Activated T-helper 2 cell treated with anti-CD3 and anti-CD28 coated beads, Interferon-gamma antibody, Interleukin-2, Interleukin-4, amounts not matched to agents 10 μg/mL and 5 μg/mL and 100 μg/mL, durations not matched to agents 14 hours and 24 hours and 36 hours (primary cell): ENCODE measurements at places on chromosomes 2 and 18.

DNA sequence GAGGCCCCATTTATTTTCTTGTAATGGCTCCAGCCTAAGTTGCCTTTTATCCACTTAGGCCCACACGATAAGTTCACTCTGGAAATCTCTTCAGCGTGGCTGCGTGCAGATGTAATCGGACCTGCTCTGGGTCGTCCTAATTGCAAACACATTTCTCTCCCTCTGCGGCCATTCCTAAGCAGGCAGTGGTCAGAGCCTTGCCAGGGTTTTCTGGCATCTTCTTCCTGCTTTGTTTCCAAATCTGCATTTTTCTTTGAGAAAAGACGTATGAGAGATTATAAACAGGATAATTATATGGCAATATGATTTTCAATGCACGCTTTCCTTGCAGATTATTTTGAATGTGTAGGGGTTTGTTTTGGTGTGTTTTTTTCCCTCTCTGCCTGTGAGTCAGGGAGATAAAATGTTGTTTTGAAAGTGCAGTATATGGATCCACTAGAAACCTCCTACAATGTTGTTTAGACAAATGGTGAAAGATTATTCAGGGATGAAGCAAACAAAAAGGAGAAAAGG lies 239.4 kb upstream of the TANK start:
- no peak for DNase-seq

GRCh38 chr18:79684283-79684631 lies 4.7 kb downstream of the CTDP1 start:
- DNase-seq, result no peak

DNA sequence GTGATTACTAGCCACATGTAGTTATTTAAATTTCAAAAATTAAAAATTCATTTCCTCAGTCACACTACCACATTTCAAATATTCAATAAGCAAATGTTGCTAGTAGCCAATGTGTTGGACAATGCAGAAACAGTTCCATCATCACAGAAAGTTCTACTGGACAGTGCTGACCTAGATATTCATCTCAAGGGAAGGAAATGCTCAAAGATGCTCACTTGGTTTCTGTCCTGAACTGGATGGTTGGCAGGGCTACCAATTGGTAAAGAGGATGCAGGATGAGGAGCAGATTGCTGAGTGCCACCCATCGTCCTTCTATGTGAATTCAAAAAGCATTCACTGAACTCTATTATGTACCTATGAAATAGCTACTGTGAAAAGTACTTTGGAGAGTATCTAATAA lies 6.0 kb upstream of the UBXN2A start:
- no peak for DNase-seq

- DNase-seq, result no peak
Observed at GRCh38 chr2:105515581-105516415, 116.9 kb upstream of the FHL2 start.
